M059J (cell line): ENCODE measurements at places on chromosomes 16 and 17. TPM values are rescaled to one million over a fixed set of nuclear protein-coding genes. Genes with fewer than 3 reads are reported as not detected.
A peak's percentile ranks its signal among the peaks of the same experiment; 100 is the strongest.

DNA sequence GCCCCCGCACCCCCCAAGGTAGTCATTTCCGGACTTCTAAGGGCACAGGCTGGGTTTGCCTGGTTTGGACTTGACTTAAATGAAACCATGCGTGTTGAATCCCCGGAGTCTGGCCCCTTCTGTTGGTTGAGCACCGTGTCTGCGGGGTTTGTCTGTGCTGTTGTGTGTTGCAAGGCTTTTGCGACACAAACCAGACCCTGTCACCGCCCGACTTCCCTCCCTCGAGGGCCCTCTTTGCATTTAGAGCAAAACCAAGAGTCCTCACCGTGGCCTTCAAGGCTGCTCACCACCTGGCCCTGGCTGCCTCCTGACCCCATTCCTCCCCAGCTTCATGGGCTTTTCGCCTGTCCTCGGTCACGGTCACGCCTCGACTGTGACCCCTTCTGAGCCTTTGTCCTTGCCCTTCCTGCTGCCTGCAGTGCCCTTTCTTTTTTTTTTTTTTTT is 7.4 kb downstream of the CRISPLD2 start:
- DNase-seq: no peak

DNA sequence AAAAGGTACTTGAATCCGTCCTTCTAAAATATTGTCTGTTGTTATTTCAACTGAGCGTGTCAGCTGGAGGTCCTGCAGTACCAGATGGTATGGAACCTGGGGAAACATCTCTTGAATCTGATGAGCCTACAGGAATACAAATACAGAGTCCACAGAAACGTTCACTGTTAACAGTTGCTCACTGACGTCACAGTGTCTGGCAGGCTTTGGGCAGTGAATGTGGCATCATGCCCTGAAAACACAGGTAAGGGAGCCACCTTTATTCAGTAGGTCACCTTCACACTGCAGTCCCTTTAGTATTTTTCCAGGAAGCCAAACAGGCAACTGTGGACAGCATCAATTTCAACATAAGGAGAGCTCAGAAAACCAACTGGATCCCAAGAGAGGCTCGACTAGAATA is 56.1 kb downstream of the AMFR start:
- DNase-seq: no peak

GRCh38 chr16:13953501-13953900 is 33.5 kb downstream of the ERCC4 start:
- no peak for DNase-seq

DNA sequence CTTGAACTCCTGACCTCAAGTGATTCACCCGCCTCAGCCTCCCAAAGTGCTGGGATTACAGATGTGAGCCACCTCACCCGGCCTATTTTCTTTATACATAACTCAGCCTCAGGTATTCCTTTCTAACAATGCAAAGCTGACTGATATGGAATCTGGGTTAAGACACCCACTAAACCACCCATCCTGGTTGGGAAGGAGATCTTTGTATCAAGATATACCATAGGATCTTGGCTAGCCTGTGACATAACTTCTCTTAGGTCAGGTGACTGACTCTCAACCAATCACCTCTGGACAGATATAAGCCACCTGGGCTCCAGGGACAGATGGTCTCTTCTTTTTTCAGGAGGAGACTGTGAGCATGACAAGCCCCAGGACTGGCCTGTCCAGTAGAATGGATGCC is 51.2 kb upstream of the NKD1 start:
- peak; percentile 65 for DNase-seq

DNA sequence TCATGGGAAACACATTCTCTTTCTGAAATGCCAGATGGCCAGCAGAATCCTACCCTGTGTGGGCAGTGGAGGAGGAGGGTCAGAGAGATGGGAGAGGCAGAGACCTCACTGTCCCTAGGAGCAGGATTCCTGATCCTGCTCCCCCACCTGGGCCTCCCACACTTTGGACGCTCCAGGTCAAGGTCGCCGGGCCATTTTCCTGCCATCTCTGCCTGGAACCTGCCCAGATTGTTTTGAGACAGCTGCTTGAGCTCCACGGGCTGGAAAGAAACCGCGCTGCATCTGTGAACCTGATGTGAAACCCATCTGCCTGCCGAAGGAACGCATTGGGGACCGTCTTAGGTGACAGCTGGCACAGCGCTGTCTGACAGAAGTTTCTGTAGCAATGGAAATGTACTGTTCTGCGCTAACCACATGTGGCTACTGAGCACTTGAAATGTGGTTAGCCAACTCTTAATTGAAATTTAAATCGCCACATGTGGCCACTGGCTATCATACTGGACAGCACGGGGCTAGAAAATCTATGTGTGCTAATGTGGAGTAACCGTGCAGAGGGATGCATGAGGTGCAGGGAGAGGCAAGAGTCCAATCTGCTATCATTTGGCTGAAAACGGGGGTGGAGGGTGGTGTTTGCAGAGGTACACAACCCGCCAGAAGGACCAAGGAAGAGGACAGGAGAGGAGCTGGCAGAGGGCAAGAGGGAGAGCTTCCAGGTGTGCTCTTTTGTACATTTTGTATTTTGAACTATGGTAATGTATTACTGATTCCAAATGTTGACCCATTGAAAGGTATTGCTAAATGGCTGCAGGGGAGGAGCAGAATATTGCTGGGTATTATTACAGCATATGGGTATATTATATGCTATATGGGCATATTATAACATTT is 15.4 kb upstream of the NUBP1 start:
- DNase-seq: no peak

- DNase-seq: no peak
Observed at GRCh38 chr17:79191270-79191934, 116.8 kb downstream of the ENGASE start.

DNA sequence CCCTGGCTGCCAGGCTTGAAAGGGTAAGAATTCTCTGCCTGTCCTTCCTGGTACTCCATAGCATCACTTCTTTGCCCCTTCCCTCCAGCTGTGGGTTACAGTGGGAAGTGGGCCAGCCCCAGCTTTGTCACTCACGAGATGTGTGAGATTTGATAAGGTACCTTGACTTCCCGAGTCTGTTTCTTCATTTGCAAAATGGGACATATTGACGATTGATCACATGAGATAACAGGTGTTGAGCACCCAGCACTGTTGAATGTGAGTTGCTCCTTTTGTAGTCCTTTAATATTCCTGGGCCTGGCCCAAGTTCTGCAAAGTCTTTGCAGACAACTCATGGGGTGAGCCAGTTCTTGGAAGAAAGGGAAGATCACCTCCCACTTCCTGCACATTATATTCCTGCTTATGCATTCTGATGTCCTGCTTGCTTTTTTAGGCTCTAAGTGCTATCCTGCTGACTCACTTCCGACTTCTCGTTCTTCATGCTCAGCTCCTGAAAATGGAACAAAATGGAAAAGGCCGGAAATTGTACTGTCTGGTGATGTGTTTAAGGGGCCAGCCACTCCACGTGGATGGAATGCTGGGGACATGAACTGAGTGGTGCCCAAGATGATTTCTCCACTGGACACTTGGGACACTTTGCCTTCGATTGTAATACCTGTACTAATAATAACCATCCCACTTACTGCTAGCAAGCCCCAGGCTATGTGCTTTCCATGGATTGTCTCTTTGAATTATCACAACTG is 8.3 kb upstream of the NLK start:
- peak; percentile 90 for DNase-seq

DNA sequence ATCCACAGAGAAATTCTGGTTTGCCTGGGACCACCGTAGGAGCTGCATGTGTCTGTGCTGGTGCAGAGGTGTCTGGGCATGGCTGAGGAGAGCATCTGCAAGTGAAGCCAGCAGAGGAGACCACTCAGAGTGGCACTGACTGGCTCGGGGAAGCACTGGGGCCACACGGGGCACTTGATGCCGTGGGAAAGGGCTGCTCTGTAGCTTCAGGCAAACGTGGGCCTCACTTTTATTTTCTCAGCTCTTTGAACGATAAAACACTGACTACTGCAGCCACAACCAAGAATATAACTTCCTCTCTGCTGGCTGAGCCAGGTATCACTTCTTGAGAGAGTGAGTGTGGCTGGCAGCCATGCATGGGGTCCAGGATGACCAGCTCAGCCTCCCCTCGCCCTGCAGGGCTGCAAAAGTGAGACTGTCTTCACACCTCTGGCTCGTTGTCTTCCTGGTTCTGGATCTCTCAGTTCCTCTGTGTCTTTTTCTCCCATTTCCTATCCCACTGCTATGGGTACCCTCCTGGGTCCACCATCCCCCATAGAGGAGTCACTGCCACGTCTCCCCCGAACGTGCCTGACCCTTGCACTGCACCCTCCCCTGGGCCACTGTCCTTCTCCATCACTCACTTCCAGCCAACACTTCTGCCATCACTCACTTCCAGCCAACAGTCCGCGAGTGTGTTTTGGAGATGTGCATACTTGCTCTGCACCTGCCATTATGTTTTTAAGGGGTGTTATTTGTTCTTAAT is 201.4 kb upstream of the CHMP6 start:
- peak; percentile 26 for DNase-seq

- DNase-seq: peak; percentile 0
Observed at GRCh38 chr16:76278980-76279379, 1.8 kb downstream of the CNTNAP4 start.

- DNase-seq: no peak
Observed at GRCh38 chr17:27793906-27794569, 6.3 kb downstream of the NOS2 start.

DNA sequence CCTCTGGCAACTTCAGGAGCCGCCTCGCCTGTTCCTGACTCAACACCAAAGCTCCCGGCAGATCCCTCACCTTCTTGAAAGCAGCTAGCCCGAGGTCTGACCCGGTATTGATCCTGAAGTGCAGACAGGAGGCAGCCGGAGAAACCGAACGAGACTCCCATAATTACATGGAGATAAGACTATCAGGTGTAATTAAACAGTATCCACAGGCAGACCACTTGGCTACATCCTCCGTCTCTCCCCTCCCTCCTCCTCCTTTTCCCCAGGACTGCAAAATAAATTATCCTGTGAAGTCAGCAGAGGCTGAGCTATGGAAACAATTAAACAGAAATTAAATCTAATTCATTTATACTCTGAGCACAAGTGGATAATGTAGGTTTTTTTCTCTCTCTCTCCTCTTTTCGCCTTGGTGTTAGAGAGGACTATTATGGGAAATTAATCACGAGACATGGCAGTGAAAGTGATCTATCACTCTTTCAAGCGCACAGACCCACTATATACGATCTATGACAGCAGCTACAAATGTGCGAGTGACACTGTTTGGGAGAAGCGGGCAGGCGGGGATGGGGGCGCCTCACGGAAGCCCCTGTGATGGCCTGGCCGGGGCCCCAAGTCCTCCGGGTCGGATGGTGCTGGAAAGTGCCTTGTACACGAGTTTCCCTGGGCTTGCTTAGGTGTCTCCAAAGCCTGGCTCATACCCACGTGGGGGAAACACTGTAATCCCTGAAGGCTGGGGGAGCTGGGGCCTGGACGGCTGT is 92.8 kb downstream of the RBFOX3 start:
- DNase-seq: no peak

GRCh38 chr16:54977211-54977610 is 46.5 kb downstream of the IRX5 start:
- DNase-seq: no peak

GRCh38 chr17:21171309-21171922 is 42.5 kb downstream of the TMEM11 start:
- DNase-seq: no peak

GRCh38 chr16:89040861-89041570 is 52.6 kb upstream of the ACSF3 start:
- no peak for DNase-seq

DNA sequence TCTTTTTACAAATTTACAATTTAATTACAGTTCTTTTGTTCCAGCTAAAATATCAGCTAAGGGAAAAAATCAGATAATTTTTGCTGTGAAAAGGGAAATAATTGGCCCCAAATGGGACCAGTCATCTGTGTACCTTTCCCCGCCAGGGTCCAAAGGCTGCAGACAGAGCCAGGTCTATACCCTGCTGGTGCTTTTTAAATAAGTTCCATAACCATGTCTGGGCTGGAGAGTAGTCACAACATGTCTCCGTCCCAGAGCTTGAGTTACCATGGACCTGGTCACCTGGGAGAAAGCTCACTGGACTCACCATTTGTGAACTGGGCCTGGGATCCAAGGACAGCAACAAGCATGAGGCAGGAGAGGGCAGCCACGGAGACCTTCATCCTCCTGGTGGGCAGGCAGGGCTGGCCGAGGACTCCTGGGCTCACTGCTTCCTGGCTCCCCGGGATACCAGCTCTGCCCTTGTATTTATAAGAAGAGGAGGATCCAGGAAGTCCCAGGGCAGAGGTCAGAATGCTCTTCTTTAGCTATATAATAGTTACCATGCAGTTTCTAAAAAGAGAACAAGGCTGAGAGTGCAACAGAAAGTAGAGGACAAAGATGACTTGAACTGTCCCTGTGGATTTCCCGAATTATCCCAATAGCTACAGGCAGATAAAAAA is at the start of gene CCL15:
CCL15 (minus strand) TSS at position 444 of the 662 bp plus-strand sequence; CDS start at position 383, 61 bp downstream.
- no peak for DNase-seq

GRCh38 chr16:69709456-69710084 is 16.8 kb downstream of the NQO1 start:
- DNase-seq: peak; percentile 79

- DNase-seq: no peak
Observed at GRCh38 chr16:524274-525040, 3.1 kb upstream of the CAPN15 start.

The CASKIN1 gene
- not detected in 2 replicates for total RNA-seq

The KRTAP4-4 gene
- total RNA-seq: not detected in 2 replicates

The ABCC12 gene
- total RNA-seq: 0.02 TPM in 1 of 2 replicates, not detected in the other

The RPL38 gene
- total RNA-seq: 421 and 515 TPM in 2 replicates

The RNF157 gene
- total RNA-seq: 4.1 and 6.7 TPM in 2 replicates

The KIF2B gene
- not detected in 2 replicates for total RNA-seq

The EME1 gene
- total RNA-seq: 6.1 and 9.6 TPM in 2 replicates
